ENCODE measurements at places on chromosomes 3 and 15.

DNA sequence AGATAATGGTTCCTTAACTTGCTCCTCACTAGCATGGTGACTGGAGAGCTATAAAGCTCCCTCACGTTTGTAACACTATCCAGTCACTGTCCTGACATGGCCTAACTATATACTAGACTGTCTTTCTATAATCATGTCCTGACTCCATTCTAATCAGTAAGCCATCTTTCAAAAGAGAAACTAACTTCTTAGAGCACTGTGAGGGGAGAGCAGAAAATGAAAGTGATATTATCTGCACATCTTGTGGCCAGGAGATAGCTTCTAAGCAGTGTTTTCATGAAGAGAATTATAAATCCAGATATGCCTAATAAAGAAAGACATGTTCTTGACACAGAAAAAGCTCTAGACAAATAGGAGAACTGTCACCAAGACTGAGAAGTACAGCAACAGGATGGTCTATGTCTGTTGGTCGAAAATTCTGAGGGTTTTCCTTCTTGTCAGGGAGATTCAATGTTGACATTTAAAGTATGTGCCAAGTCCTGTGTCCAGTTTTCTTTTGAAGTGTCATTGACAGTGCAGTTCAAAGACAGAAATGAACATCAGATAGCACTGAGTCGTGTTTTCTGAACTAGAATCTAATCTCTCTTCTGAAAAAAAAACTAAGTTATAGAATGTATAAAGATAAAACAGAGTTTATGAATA is 230.6 kb upstream of the PEX5L start:
- DNase-seq: no peak

GRCh38 chr15:42736178-42736792 is 643 bp downstream of the CDAN1 start:
- DNase-seq: no peak

- no peak for DNase-seq
These were observed 1.0 kb downstream of the RASSF1 start for GRCh38 chr3:50339485-50340146.

GRCh38 chr3:72439321-72440183 is 408.7 kb downstream of the SHQ1 start:
- no peak for DNase-seq

DNA sequence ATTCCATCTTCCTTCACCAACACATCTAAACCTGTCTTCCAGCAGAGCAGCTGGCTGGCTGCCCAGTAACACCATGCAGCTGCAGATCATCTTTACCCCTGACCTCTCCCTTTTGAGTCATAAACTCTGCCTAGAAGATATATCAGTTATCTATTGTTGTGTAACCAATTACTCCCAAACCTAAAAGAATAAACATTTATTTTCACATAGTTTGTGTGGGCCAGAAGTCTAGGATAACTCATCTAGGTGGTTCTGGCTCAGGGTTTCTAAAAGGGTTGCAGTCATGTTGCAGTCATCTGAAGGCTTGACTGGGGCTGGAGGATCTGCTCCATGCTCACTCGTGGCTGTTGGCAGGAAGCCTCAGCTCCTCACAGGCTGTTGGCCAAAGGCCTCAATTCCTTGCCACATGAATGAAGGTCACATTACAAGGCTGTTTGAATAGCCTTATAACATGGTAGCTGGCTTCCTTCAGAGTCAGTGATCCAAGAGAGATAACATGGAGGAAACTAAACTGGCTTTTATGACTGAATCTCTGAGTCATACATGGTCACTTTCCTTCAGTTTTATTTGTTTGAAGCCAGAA is 92.8 kb downstream of the GOLIM4 start:
- DNase-seq: no peak

- DNase-seq: no peak
These were observed 16.9 kb downstream of the THBS1 start for GRCh38 chr15:39597751-39598185.

DNA sequence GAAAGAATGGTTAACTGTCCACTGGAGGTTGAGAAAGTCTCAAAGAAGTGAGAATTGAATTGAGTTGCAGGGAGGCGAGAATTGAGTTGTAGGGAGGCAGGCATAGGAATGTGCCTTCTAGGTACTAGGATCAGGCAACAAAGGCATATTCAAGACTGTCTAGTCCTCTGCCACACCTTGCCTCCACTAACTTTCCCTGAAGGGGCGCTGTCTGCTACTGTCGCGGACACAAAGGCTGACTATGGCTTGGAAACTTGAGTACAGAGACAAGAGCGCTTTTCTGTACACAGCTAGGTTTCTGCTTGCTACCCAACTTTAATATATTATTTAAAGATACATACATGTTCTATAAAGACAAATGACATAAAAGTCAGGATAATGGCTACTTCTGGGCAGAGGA is 10.4 kb upstream of the FBXL22 start:
- no peak for DNase-seq

DNA sequence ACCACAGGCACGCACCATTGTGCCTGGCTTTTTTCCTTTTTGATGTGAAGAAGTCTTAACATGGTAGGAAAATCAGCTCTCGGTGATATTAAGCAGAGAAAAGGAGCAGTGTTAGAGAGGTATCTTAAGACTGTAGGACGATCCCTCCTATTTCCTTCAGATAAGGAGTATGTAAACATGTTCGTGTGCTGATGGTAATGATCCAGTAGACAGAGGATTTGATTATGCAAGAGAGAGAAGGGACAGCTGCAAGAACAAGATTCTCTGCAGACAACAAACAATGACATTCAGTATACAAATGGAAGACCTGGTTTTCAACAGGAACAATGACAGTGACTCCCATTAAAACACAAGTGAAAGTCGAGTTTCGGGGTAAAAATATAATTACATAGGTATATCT is 95.1 kb upstream of the MELTF start:
- no peak for DNase-seq

DNA sequence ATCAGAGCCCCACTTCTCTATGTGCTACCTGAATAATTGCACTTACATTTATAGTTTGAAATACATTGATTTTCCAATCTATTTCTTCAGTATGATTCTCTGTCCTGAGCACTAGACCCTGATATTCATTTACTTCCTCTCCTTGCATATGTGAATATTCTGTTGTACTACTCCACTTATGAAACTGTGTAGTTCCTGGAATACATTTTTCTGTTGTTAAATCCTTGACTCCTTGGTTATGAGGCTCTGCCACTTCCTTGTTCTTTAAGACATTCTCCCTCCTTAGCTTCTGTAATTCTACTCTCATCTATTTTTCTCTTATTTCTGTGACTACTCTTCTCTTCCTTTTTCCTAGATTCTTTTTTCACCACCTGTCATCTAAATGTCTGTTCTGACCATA is 12.9 kb upstream of the MGA start:
- DNase-seq: no peak

DNA sequence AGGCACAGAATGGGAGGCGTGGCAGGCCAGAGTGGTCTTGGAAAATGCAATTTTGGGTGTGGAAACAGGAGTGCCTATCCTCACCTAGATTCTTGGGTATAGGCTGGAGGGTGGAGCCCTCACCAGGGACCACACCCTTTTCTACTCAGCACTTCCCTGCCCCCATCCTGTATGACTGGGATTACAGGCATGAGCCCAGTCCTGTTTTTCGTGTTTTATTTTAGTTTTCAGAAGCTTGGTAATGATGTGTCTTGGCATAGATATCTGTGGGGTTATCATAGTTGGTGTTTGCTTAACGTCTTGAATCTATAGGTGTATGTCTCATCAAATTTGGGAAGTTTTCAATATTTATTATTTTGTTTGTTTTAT is 248.7 kb upstream of the CBLB start:
- DNase-seq: no peak

GRCh38 chr3:63807961-63808565 is 11.0 kb upstream of the C3orf49 start:
- no peak for DNase-seq

- no peak for DNase-seq
These were observed 209.7 kb upstream of the DCBLD2 start for GRCh38 chr3:99111235-99111634.

DNA sequence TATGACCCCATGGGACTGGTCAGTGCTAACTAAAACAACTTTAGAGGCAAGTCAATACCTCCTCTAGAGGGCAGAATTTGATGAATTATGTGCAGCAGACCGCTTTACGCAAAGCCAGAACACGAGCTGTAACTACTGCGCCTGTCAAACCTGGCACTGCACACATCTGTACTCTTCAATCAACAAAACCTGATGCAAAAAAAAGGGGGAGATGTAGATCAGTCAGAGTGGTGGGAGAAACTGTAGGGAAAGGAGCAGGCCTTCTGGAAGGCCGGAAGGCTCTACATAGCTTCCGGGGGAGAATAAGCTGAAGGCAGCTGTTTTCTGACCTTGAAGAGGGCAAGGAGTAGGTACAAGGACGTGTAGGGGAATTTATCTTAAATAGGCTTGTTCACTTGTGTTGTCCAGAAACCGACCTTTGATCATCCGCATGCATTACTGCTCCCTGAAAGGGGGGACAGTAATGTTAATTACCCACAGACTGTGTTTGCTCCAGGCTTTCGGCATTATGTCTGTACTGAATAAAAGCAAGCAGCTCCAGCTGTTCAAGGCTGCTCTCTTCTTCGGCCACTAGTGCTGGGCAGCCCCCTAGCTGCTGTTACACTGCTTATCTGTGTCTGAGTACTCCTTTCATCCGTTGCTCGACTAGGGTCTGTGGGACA is 41.0 kb downstream of the GPR160 start:
- DNase-seq: no peak

DNA sequence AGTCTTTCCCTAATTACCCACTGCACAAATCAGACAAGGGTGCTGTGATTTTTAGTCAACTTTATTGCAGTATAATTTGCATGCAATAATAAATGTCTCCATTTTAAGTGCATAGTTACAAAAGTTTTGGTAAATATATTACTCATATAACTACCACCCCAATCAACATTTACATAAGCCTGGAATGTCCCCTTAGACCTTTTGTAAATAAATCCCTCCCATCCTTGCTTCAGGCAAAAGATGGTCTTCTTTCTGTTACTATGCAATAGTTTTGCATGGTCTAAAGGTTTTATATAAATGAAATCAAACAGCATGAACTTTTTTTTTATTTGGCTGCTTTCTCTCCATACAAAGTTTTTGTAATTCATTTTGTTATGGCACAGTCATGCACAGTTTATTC is 235.4 kb downstream of the PYDC2 start:
- DNase-seq: no peak

- no peak for DNase-seq
These were observed 159.8 kb downstream of the WNT5A start for GRCh38 chr3:55327131-55327920.

DNA sequence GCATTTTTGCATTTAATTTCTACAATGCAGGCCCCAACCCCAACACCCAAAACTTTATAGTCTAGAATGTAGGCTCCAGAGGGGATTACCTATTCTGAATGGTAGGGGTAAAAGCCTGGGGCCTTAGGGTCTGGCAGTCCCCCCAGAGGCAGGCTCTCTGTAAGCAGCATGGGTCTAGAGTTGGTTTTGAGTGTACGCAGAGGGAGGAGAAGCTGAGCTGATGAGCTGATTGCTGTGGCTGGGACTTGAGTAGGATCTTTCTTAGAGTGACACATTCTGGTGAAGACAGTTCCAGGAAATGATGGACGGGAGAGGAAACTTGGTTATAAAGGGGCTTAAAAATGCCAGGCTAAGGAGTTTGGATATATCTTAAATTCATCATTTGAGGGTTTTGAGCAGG is 2.1 kb downstream of the LPP start:
- DNase-seq: no peak

GRCh38 chr3:176174060-176174459 is 1023.2 kb downstream of the TBL1XR1 start:
- no peak for DNase-seq

DNA sequence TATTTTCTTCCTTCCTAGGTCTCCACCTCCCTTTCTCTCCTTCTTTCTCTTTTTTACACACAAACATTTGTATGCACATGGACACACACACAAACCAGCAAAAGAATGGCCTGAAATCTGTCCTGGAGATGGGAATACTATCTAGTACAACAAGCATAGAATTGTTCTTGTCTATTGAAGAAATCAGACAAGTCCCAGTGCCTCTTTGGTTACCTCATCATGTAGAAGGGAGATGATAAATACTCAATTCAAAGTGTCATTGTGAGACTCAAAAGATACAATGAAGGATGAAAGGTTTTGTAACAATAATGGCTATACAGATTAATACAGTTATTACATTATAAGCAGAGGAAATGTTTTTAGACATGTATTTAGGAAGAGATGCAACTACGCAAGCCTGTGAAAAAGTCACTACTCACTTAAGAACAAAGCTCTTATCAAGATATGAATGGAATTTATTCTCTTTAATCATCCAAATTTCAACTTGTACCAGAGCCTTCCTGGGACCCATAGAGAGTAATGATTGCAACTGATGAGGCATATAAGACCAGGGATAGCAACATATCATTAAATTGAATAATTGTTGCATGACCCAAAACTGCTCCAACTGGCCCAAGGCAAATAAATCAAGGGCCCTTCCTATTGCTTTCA is 43.2 kb downstream of the P3H2 start:
- DNase-seq: no peak

- DNase-seq: no peak
These were observed 99.6 kb upstream of the UBE2E1 start for GRCh38 chr3:23706111-23706510.

GRCh38 chr15:66508293-66508883 is 3.3 kb downstream of the ZWILCH start:
- no peak for DNase-seq

GRCh38 chr3:1275495-1275894 is 182.7 kb downstream of the CNTN6 start:
- no peak for DNase-seq

DNA sequence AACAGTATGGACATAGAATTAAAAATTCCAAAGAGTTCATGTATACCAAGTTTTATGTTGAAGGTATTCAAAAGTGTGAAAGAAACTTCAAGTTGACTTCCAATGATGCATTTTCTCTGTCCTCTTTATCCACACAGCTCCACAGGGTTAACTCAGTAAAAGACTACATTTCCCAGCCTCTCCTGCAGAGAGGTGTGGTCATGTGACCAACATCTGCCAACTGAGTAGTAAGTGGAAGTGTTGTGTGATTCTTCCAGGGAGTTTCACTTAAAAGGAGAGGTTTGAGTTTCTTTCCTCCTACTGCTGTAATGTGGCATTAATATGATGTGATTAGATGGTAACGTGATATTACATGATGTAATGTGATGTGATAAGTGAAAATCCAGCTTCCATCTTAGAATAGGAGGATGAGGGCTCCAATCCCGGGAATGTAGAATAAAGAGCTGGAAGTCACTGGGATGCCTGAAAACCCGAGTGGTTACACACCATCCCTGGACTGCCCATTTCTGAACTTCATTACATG is 280.6 kb downstream of the ARRDC4 start:
- no peak for DNase-seq

- no peak for DNase-seq
These were observed 158.4 kb downstream of the KLHL25 start for GRCh38 chr15:85636351-85636750.

GRCh38 chr3:107612664-107613084 is 89.9 kb downstream of the BBX start:
- no peak for DNase-seq

- DNase-seq: no peak
These were observed 710.1 kb downstream of the SQOR start for GRCh38 chr15:46344915-46345314.

DNA sequence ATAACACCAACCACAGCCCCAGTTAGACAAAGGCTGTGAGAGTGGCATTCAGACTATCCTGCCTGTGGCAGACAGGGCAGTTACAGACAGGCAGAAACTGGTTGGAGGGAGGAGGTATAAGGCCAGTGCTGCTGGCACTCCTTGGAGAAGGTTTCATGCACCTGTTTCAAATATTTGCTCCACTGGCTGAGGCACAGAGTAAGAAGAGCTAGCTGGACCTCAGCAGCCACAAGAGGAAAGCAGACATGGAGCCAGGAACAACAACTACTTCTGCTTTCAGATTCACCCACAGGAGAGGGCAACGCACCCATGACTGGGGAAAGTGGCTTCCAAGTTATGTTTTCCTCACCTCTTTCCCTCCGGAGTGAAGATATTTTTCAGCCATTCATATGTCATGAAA is 11.5 kb upstream of the PRKAR2A start:
- peak; percentile 45 for DNase-seq
